ENCODE measurements at places on chromosomes 12 and 14.

- DNase-seq = no peak
These were observed 29.3 kb downstream of the KICS2 start for GRCh38 chr12:64192644-64193444.

- DNase-seq = no peak
These were observed 81.3 kb downstream of the NOS1 start for GRCh38 chr12:117280019-117280680.

- no peak for DNase-seq
These were observed 24.4 kb upstream of the CRACR2A start for GRCh38 chr12:3777206-3777809.

DNA sequence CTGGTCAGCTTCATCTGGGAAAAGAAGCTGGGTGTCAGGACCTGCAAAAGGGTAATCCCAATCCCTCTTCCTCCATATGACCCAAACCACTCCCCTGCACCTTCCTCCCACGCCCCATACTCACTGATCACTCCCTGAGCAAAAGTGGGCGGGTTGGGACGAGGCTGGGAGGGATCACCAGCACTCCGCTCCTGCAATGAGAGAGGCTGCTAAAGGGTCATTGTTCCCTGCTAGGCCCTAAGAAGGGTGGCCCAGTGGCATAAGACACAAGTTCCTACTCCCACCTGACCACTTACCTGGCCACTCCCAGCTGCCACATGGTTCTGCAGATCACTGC, 15.7 kb upstream of the PRKAG1 start:
- no peak for DNase-seq

GRCh38 chr14:95054346-95055280, 102.7 kb downstream of the DICER1 start:
- DNase-seq = peak; percentile 59

- no peak for DNase-seq
These were observed 67.9 kb upstream of the PDZRN4 start for GRCh38 chr12:41120211-41120610.

DNA sequence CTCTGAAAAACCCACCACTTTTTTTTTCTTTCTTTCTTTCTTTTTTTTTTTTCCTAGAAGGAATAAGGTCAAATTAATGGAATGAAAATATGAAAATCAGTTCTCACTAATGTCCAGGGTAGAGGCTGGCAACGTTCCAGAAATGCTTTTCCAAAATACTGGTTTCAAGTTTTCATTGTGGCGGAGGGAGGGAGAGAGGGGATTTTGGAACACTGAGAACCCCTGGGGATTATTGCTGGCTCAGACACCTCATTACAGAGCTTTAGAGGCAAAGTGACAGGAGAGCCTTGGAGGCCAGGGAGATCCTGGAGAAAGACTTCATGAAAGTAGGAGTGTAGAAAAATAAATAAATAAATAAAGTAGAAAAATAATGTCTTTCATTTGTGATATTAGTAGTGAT, 45.4 kb downstream of the ALX1 start:
- DNase-seq = no peak

DNA sequence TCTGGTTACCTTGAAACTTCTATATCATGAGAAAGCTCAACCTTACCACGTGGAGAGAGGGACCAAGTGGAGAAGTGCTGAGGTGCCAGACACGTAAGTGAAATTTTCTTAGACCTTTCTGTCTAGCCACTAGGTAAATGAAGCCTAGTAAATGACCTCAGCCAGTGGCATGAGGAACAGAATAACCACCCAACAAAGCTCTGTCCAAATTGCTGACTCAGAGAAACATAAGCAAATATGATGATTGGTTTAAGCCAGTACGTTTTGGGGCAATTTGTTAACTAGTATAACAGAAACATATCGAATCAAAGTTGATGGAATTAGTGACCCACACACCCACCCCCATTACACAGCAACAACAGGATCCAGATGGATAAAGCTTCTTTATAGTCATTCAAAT, 75.2 kb upstream of the MAX start:
- DNase-seq = no peak

DNA sequence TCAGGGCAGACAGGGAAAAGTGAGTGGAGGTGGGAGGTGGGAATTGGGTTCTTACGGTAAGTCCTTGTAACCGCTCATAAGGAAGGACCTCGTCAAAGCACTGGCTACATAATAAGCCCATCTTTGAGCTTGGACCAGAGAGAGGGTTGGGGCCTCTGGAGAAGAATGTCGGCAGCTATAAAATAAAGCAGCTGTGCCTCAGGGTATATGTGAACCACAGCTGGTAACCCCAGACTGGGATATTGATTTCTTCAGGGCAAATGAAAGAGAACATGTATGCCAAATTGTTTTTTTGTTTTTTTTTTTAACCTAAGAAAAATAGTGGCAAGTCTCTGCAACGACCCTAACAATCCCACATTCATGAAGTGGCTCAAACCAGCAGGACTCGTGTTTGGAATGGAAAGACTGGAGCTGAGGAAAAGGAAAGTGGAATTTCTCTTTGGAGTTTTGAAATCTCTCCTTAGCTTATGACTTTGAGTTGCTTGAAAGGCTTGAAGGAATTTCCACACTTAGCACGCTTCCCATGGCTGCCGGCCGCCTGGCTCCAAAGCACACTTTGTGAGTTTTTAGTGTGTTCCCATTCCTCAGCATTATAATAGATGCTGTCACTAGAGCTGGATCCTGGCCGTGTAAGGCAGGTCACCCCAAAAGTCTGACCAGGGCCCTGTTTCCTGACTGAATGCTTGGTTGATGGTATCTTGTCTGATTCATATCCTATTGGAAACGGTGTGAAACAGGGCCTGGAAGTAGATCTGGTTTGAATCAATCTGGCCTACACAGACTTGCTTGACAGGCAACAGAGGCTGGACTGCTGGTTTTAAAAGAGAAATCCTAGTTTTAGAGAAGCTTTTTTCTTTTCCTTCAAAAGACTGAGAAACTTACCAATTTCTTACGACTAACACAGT, 244.7 kb downstream of the MSRB3 start:
- DNase-seq = no peak

GRCh38 chr12:47778881-47779280, 5.8 kb downstream of the SLC48A1 start:
- peak; percentile 73 for DNase-seq

DNA sequence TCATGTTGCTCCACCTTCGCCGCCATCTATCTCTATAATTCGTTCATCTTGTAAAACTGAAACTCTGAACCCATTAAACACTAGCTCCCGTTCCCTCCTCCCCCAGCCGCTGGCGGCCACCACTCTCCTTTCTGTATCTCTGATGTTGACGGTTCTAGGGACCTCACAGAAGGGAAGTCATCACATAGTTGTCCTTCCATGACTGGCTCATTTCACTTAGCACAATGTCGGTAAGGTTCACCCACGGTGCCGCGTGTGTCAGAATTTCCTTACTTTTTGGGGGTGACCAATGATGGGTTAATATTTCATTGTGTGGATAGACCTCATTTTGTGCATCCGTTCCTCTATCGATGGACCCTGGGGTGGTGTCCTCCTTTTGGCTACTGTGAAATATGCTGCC, 2.0 kb upstream of the CACNA2D4 start:
- DNase-seq = no peak

DNA sequence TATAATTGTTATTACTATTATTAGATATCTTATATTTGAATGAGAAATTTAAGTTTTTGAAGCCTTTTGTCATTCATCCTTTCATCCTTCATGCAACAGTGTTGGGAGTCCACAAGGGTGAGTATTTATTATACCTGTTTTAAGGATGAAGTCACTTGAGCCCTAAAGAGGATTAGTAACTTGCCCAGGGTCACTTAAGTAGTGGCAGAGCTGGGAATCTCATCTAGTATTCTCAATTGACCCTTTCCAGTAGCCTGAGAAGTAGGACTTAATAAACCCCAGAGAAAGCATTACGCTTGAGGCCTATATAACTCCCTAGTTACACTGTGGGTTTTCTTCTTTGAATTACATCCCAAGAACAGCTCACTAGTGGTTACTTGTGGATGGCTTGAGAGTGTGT, 119.8 kb downstream of the SRGAP1 start:
- no peak for DNase-seq

DNA sequence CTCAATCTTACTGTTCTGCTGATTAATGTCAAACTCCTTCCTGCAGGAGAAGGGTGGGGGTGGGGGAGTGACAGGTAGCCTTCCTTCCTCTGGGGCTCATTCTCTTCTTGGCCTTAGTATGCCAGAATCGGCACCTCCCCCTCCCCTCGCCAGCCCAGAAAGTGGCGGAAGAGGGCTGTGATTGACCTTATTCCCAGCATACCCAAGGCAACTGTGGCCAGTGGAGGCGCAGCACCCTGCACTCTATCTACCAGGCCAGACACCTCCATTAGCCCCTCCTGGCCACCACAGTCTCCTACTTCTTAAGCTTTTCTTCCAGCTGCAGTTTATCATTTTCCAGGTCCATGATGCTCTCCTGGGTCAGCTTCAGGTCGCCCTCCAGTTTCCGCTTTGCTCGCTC, 15.5 kb downstream of the MYH6 start:
- DNase-seq = no peak

DNA sequence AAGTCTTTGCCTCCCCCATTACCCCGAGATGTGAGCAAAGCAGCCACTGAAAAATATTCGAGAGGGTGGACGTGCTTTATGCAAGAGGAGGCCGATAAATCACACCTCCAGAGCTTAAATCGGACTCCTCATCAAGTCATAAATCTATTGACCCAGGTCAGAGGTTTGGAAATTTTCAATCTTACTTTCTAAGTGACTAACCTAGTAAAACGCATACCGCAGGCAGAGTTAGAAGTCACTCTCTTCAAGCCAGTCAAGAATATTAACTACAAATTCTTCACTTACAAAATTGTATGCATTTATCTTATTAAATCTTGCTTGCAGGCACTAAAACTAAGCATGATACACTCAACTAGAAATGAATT, 34.9 kb downstream of the GPHB5 start:
- DNase-seq = no peak

DNA sequence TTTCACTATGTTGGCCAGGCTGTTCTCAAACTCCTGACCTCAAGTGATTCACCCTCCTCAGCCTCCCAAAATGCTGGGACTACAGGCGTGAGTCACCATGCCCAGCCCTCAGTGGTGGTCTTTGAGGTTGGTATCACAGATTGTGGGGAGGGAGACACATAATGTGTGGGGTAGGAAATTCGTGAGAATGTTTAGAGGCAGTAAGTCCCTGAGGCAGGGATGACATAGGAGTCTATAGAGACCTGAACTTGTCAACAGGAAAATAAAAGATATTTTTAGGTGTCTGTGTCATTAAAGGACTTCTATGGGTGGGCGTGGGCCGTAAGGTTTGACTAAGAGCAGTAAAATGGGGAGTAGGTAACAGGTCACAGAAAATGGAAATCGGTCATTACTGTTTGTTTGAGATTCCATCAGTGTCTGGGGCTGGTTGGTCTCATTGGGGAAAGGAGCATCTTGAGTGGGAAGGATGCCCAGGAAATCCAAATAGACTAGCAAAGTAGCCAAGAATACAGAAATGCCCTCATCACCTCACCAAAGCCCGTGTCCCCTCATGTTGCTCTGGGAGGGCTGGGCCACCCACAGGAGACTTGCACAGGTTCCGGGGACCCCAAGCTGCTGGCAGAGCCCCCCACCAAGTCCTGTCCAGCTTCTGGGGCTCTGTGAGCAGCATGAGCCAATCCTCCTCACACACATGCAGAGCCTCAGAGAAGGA, 63.6 kb upstream of the BCL2L14 start:
- DNase-seq = no peak

DNA sequence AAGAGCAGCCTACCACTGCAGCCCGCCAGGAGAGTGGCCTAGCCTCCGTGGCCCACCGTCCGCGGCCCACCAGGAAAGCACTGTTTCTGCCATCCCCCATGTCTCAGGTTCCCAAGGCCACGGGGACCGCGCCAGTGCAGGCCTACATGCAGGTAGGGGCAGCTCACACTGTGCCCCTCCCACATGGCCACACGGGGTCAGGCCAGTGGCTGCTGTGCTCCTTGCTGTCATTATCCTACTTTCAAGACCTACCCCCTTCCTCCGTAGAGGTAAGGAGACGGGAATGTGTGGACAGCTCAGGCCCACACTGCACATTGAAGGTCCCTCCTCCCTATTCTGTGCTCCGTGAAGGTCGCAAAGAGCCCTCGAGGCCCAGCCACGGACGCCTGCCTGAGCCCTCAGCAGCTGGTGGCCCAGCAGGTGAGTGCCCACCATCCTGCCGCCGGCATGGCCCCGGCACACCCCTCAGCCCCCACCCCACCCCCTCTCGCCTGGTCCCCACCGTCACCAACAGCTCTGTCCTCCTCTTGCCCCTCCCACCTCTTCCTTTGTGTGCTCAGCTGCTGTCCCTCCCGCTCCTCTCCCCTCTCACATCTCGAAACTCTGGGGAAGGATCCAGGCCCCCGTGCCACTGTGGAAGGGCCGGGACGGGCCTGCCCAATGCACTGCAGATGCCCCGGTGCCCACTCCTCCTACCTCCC, 10.0 kb downstream of the DDX51 start:
- no peak for DNase-seq

- DNase-seq = no peak
These were observed 25.1 kb upstream of the LTBP2 start for GRCh38 chr14:74637178-74637550.

DNA sequence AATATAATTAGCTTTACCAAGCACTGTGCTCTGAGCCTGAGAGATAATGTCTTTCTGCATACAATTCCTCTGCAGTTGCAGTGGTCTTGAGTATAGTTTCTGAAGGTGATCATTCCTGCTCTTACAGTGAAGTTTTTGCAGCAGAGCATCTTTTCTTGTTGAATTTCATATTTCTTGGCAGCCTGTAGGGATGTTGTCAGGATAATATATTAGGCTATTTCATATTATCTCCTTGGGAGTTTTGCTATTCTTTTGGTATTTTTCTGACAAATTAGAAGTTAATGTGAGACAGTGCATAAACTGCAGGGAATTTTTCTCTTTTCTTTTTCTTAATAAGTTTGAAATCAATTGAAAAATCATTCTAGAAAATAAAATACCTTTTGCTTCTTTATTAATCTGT, 1502.6 kb upstream of the FLRT2 start:
- DNase-seq = no peak

- no peak for DNase-seq
These were observed 61.6 kb upstream of the DNM1L start for GRCh38 chr12:32617534-32617933.

DNA sequence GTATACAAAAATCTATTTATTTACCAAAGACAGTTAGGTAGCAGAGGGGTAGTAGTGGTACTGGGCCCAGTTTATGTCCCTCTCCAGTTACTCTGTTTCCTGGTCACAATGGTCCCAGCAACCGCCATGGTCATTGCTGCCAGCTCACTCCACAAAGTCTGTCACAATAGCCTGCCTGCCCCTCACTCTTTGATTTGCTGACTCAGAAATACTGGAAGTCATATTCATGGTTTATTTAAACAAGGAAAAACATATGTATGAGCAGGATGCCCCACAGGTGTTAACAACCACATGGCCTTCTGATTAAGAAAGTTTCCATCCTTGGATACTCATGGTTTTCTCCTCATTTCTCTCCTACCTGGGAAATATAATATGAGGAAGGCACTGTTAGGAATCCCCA, 49.2 kb downstream of the TSHR start:
- no peak for DNase-seq

DNA sequence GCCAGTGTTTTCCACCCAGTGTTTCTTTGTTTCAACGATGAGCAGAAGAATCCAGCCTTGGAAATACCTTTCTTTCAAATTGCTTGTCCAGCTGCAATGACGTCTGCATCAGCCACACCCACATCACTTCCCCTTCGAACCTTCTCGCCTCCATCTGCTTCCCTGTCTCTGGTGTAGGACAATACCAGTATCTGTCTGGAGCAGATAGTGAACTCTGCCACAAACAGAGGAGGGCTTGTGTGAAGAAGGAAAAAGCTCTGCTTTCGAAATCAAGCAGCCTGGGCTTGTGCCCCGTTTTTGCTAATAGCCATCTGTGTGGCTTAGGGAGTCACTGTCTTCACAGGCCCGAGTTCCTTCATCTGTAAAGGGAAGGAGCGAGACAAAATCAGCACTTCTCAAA, 415.4 kb downstream of the ZFP36L1 start:
- peak; percentile 85 for DNase-seq

Measured in sigmoid colon (tissue), 7 donors.